RPMI7951 (cell line): ENCODE measurements at places on chromosomes 12 and 14. TPM values are rescaled to one million over a fixed set of nuclear protein-coding genes. Genes with fewer than 3 reads are reported as not detected.

GRCh38 chr12:117282490-117282889 lies 78.9 kb downstream of the NOS1 start:
- peak; percentile 48 for DNase-seq

CDKN1B gene
- total RNA-seq = 26.6 and 30.8 TPM in 2 replicates

GRCh38 chr14:60221457-60221856 lies 27.6 kb upstream of the PPM1A start:
- DNase-seq = no peak

SPATS2 gene
- 14.8 and 17.7 TPM in 2 replicates for total RNA-seq

B4GALNT1 gene
- total RNA-seq = 11.9 and 14.4 TPM in 2 replicates

DNA sequence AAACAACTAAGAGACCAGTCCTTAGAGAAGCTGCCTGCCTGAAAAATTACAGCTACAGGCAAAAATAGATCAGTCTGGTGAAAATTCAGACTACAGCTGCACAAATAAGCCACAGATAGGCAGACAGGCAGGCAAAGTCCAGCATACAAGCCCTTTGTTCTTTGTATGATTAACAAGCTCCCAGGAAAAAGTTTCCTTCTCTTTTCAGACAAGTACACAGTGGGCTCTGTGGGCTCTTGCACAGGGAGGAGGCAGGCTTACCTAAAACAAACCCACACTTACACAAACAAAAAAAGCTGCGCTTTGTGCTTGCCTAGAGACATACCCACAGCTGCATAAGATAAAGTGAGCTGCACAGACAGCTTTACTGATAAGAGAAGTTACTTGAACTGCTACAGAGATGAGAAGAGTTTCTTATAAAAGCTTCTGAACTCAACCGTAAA lies 7.7 kb downstream of the OR6C68 start:
- DNase-seq = peak; percentile 13

OR4K2 gene
- total RNA-seq = not detected in 2 replicates

SYNDIG1L gene
- not detected in 2 replicates for total RNA-seq

NABP2 gene
- 68.1 and 72.1 TPM in 2 replicates for total RNA-seq

GRCh38 chr12:57541717-57542116 lies 5.3 kb downstream of the DCTN2 start:
- DNase-seq = no peak

DNA sequence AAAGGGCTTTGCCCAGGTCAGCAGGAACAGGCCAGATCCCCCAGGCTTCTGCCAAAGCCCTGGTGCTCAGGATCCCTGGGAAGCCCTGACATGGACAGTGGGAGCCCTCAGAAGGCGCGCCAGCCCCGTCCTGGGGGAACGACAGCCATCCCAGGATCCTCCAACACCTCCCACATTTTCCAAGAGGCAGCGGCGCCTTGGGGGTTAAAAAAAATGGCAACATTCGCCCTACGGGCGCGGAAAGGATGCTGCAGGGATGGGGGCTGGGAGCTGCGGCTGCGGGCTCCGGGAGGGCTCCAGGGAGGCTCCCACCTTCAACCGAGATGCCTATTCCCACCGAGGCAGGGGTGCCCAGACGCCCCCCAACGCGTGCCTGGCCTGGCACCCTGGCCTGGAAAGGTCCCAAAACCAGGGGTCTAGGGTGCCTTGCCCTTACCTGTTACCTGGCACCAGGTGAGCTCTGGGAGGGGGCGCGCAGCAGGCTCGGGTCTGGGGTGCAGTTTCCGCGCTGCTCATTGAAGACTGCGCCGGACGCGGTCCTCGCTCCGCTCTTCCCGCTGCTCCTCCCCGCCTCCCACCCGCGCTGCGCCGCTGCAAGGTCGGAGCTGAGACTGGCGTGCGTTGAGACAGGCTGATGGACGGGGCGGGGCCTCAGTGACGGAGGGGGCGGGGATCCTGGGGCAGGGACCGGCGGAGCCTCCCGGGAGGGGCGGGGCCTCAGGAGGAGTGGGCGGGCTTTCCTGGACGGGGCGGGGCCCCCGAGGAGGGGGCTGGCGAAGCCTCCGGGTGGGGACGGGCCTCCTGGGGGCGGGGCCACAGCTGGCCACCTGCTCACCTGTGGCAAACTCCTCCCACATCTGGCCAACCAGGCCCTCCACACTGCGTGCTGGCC lies at the start of gene ABCB9:
ABCB9 (minus strand) TSS at position 613 of the 892 bp plus-strand sequence. CDS start 6,228 bp downstream, outside the sequence.
- DNase-seq = peak; percentile 86

GRCh38 chr14:104708606-104709268 lies 15.3 kb upstream of the ADSS1 start:
- peak; percentile 39 for DNase-seq

DNA sequence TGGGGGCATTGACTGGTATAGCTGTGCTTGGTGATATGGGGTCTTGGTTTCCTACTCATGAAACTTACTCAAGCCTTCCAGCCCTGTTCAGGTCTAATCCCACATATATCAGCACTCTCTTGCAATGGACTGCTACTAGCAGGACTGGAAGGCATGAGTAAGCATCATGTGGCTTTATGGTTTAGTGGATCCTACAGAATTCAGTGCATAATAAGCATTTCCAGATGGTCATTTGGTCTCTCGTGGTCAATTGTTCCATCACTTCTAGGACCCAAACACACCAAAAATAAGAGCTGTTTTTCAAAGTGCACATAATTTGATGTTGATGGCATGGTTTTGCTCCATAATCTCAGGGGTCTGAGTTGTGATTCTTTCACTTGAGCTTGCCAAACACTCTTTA lies 114.4 kb downstream of the LMNTD1 start:
- peak; percentile 84 for DNase-seq

GRCh38 chr12:112962561-112962960 lies 15.8 kb upstream of the OAS2 start:
- DNase-seq = no peak

DNA sequence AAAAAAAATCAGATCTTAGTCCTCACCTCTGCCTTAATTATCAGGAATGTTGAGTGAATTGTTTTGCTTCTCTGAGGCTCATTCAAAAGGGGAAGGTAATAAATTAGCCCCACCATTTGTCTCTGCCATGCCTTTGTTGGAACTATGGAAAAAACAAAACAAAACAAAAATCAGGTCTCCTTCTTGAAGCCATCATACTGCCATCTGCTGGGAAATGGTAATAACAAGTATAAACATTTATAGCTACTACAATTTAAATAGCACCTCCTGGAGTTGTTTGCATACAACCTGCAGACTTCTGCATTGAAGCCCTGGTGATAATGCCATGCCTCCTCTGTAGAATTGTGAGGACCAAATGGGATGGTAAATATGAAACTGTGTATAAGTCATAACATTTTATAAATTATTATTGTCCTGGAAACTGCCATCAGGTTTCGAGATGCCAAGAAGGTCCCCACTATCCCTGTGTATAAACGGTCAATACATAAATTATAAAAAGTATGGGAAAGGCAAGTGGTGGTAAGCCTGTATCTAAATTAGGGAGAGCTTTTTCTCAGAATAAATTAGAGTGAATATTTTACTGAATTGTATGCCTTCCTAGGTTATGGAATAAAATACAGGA lies 87.2 kb upstream of the FGD4 start:
- peak; percentile 58 for DNase-seq

DNA sequence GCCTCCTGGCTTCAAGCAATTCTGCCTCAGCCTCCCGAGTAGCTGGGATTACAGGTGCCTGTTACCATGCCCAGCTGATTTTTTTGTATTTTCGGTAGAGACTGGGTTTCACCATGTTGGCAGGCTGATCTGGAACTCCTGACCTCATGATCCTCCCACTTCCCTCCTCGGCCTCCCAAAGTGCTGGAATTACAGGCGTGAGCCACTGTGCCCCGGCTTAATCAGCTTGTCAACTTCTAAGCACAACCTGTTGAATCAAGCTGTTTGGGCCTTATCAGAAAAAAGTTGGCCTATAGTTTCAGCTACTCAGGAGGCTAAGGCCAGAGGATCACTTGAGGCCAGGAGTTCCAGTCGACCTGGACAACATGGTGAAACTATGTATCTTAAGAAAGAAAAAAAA lies 7.9 kb downstream of the MARK3 start:
- no peak for DNase-seq
